ENCODE measurements at places on chromosomes 5 and 9. TPM values are rescaled to one million over a fixed set of nuclear protein-coding genes. Genes with fewer than 3 reads are reported as not detected.

CA9 gene
- polyA plus RNA-seq: 0.96 TPM

MAMDC4 gene
- polyA plus RNA-seq: 15.9 TPM

TMEM252 gene
- 0.38 TPM for polyA plus RNA-seq

PHF24 gene
- polyA plus RNA-seq: 48.6 TPM

DNA sequence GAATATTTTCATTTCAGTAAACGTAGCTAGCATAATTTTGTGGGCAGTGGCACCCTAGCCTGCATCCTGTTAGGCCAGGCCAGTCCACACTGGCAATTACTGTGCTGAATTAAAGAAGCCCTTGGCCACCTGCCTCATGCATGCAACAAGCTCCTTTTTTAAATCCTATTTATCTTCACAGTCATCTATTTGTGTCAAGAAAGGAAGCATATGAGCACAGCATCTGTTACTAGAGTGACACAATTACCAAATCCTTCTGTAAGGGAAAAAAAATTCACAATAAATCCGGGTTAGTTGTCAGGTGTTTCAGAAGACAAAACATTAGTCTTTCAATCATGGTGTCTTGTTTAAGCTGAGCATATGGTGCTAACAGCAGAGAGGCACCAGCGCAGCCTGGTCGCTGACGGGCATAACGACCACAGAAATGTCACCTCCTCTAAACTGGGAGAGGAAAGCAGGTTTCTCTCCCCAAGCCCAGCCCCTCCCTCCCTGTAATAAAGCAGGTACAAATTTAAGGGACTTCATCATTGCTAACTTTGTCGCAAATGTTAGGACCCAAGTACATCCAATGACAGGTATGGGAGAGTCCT lies 520.6 kb downstream of the CTNND2 start:
- no peak for DNase-seq

- DNase-seq: peak; percentile 49
These were observed 4.7 kb upstream of the TEX53 start for GRCh38 chr9:114662081-114662989.

- peak; percentile 79 for DNase-seq
These were observed 17.8 kb upstream of the BHMT start for GRCh38 chr5:79093762-79094161.

DNA sequence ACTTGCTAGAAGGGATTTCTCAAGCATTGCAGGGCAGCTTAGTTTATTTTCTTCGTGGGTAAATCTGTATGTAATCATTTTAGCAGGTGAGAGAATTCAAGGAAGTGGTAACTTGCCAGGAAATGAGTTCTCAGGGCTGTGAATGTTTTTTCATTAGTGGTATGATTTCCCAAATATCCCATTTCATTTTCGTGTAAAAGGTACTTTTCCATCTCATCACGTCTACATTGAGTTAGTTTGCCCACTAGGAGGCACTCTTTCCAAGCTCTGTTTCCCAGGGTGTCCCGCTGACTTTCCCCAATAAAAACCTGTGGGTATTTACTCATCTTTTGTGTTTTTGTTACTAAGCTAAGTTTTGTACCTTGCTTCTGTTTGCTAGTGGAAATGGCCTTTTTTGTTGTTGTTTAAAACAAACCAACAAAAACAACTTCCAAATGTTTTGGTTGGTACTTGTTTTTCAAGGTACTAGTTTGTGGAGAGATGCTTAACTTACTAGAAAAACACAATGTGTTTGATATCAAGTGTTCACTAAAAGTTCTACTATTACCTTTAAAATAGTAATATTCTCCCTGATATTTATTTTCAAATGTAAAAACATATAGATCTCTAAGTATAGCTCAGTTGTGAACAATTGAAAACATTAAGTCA lies 373.6 kb downstream of the ADGRV1 start:
- DNase-seq: peak; percentile 78

- no peak for DNase-seq
These were observed 11.0 kb downstream of the TMEM268 start for GRCh38 chr9:114621975-114622609.

DNA sequence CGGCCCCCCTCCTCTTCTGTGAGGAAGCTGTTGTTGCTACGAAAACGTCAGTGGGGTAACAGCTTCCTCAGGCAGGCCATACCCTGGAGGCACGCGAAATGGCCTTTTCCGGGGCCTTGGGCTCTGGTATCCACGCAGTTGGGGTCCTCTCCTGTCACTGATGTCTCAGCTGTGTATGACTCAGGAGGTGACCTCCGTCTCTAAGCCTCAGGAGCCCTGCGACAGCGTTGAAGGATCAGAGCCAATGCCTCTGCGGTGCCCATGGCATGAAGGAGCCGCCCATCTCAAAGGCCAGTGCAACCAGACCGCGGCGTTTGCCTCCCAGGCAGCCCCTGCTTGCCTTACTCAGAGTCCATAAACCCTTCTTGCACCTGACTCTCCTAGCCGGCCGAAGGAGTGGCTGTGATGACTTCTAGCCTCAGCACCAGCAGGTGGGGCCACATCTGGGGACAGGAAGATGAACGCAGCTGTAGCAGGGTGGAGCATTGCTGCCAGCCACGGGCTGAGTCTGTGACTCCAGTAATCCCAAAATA lies 1.0 kb upstream of the MXD3 start:
- DNase-seq: no peak

- DNase-seq: no peak
These were observed 481.1 kb upstream of the ZNF608 start for GRCh38 chr5:125227333-125228095.
